ENCODE measurements at places on chromosomes 7 and 10.

- no peak for DNase-seq
These were observed 11.6 kb downstream of the GHRHR start for GRCh38 chr7:30975256-30975899.

DNA sequence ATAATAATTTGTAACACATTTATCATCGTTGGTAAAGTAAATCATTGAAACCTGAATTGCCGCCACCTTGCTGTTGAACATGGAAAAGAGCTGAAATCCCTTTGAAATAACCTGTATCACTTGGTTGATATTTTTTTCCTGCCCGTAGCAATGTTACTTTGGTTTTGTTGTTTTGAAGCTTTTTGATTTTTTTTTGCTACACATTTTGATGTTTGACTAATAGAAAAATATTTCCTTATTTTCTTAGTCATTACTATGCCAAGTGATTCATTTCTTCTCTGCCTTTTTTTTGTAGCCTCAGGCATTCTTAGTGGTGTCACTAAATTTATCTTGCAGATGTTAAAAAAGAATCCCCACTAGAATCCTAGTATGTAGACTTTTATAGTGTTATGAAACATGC is 235.1 kb upstream of the MEOX2 start:
- no peak for DNase-seq

DNA sequence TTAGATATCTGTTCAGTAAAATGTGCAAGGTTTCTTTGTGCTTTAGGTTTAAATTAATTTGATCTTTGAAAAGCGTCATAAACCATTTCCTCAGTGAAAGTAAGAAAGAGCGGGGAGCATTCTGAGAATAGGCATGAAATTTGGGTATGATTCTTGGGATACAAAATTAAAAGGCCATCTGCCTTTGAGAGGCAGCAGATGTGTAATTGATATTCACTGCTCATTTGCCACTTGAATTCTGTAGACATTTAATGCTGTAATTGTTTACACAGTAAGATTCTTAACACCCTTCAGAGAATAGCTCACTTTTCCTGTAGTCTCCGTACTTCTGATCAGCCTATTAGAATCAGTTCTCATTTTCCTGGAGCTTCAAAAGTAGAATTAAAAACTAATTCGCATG is 18.7 kb downstream of the FRMD4A start:
- DNase-seq = no peak

DNA sequence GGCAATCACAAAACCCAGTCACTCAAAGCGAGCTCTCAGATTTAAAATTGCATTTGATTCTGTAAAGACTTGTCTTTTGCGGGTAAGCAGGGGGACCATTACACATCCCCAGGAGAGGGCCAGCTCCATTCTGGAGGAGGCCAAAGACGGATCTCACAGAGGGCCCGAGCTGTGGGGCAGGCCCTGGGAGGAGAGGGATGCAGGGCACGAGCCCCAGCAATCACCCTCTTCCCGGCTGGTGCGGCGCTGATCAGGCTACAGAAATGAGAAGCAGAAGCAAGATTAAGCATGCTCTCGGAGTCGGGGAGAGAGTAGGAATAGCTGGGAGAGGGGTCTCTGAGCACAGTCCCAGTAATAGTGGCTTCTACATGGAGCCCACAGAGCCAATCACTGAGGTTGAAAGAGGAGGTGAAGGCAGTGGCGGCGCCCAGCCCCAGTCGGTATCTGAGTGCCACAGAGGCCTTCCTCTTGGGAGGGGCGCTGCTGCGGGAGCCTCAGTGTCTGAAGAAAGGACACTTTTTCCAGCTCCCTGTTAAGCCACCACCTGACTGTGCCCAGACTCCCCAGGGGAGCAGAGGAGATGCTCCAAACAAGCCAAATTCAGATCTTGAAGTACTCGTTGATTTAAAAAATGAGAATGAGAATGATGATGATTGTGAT is 7.1 kb downstream of the CXCL12 start:
- no peak for DNase-seq

- no peak for DNase-seq
These were observed 1038.7 kb downstream of the SORCS3 start for GRCh38 chr10:105679781-105680180.

- no peak for DNase-seq
These were observed 105.5 kb upstream of the CSTF2T start for GRCh38 chr10:51804866-51805265.

- DNase-seq = no peak
These were observed 205.3 kb downstream of the ADARB2 start for GRCh38 chr10:1531883-1532597.

DNA sequence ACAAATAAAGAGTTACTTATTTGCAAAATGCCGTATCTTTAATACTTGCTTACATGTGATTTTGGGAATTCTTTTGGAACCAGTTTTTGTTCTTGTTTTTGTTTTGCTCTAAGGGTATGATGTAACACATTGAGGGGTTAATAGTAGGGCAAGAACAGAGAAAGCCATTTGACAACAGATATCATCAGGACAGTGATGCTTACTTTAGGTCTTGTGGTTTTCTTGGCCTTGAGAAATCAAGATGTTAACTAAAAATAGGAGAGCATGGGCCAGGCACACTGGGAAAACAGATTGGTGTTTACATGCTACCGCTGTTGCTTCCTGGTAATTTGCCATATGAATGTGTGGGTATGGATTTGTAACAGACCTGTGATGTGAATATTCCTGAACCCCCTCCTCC is 3.7 kb downstream of the SAMD8 start:
- DNase-seq = no peak

GRCh38 chr7:95993380-95993779 is 221.0 kb downstream of the DYNC1I1 start:
- DNase-seq = no peak

DNA sequence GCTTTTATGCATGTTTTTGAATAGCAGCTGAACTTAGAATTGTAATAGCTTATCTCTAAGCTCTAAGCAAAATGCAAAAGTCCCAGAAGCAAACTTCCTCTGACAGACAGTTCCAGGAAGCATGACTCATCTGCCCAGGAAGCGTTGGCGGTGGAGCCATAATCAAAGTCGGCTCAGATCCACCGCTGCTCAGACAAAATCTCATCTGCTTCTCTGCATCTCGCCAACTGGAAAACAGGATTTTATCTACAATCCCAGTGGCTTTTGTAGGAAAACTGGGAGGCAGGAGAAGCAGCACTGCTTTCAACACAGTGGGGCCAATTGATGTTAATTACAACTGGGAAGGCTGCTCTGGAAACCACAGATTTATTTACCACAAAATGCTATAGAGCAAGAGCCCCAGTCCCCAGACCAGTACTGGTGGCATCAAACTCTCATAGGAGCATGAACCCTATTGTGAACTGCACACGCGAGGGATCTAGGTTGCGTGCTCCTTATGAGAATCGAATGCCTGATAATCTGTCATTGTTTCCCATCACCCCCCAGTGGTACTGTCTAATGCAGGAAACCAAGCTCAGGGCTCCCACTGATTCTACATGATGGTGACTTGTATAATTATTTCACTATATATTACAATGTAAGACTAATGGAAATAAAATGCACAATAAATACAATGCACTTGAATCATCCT is 99.9 kb downstream of the CUBN start:
- DNase-seq = no peak
